ENCODE measurements at places on chromosomes 7 and 10.

- DNase-seq, result no peak
These were observed 96.6 kb downstream of the ANKRD30A start for GRCh38 chr10:37222046-37222445.

DNA sequence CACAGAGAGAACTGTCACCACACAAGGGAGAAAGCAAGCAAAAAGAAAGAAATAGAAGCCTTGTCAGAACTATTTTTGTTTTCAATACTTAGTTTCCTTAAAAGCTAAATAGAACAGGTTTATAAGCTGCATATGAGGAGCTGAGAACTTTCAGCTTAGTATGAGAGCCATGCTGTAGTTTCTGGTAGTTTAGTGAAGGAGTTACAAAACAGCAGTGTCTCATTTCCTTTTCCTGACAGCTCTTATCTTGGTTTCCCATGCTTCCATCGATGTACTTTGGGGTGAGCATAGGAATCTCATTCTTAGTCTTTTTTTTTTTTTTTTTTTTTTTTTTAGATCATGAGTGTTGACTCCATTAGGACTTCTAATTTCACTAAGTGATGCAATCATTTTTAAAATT lies 8.6 kb upstream of the CHRM2 start:
- DNase-seq, result no peak

GRCh38 chr7:92767437-92767836 lies 68.9 kb downstream of the CDK6 start:
- peak; percentile 11 for DNase-seq

- peak; percentile 45 for DNase-seq
These were observed 992 bp upstream of the IGF2BP3 start for GRCh38 chr7:23471106-23471859.

- no peak for DNase-seq
These were observed 400.3 kb upstream of the PRKCQ start for GRCh38 chr10:6980353-6980752.

DNA sequence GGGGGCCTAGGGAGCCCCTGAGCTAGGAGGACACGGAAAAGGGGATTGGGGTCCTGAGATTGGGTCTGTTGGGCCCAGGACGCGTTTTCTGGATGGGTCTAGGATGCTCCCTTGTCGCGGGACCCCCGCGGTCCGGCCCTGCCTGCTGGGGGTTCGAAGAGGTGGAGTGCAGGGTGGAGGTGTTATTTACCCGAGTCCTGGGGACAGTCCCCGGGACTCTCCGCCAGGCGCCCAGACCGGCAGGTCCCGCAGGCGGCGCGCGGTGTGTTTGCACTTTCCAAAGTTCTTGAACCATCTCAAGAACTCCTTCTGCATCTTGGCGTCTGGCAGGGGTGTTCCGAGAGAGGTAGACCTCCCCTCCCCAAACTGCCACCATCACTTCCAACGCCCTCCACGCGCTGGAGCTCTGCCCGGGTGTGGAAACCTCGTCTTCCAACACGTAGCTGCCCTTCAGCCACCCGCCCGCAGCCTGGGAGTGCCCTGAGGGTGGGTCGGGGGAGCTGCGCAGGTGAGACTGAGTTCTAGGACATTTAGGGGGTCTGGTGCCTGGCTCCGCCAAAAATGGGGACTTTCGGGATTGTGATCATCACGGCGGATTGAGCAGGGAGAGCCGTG lies 569 bp downstream of the CAV1 start:
- DNase-seq, result peak; percentile 27

DNA sequence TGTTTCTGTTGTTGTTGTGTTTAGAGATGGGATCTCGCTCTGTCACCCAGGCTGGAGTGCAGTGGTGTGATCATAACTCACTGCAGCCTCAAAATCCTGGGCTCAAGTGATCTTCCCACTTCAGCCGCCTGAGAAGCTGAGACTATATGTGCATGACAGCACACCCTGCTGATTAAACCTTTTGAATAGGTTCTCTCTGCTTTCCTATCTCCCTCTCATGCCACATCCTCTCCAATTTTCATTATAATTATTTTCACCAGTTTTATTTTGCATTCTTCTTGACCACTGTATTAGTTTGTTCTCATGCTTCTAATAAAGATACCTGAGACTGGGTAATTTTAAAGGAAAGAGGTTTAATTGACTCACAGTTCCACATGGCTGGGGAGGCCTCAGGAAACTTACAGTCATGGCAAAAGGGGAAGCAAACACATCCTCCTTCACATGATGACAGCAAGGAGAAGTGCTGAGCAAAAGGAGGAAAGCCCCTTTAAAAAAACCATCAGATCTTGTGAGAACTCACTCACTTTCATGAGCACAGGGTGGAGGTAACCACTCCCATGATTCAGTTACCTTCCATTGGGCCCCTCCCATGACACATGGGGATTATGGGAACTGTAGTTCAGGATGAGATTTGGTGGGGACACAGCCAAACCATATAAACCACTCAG lies 12.9 kb downstream of the AGK start:
- no peak for DNase-seq

DNA sequence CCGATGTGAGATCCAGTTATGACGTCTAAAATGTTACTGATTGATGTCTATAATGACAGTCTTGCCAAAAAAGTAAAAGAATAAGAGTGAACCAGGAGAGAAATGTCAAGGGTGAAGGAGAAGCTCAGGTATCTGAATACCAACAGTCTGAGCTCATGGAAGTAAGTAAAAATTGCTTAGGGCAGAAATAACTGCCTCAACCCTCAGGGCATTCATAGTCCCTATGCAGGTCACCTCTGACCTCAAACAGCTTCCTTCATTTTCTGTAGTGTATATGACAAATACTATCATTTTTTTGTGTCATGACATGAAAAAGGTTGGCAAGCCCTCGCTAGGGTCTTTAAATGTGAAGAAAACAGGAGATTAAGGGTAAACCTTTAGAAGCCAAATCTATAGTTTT lies 41.0 kb upstream of the MRPS16 start:
- no peak for DNase-seq

DNA sequence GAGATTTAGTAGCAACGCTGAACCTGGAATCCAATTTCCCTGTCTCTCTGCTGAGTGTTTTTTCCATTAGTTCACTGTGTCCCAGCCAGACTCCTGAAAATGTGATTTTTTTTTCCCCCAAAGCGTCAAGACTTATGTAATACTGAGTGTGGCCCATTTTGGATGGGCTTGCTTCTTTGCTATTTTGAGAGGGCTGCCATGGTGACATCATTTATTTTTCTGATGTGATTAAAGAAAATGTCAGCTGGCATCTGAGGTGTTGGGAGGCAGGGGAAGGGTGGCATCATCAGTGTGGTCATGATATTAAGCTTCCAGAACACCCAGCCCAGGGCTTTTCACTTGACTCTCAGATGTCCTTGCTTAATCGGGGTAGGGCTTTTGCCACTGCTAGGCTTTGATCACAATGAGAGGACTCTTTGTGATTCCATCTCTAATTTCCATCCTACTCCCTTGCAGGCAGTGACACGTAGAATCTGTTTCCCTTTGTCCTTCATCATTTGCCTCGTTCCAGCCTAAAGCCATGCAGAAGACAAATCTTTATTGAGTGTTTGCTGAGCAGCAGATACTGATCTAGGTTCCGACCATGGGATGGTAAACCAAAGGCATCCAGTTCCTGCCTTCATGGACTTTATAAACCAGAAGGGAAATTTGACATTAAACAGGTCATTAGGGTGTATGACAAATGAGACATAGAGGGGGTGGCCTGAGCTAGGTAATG lies 7.4 kb downstream of the ZNF365 start:
- DNase-seq, result no peak

- DNase-seq, result no peak
These were observed 11.9 kb upstream of the ERVW-1 start for GRCh38 chr7:92489634-92490033.

DNA sequence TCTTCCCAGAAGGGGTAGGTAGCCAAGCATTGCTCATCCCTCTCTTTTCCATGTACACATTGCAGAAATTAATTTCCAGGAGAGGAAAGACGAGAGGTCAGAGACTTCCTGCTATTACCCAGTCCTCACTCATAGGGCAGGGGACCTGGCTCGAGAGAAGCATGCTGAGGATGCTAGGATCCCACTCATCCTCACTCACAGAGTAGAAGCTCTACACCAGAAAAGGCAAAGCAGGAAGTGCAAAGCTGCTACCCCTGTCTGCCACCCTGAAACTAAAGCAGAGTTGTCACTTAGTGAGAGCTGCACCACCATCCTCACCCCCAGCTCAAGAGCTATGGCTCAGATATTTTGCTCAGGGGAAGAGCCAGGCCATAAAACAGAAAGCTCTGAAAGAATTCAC lies 9.9 kb downstream of the OR9A2 start:
- no peak for DNase-seq

DNA sequence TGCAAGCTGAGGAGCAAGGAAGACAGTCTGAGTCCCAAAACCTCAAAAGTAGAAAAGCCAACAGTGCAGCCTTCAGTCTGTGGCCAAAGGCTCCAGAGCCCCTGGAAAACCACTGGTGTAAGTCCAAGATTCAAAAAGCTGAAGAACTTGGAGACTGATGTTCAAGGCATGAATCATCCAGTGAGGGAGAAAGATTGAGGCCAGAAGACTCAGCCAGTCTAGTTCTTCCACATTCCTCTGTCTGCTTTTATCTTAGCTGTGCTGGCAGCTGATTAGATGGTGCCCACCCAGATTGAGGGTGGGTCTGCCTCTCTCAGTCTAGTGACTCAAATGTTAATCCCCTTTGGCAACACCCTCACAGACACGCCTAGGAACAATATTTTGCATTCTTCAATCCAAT lies 20.1 kb upstream of the MDFIC start:
- DNase-seq, result no peak

- DNase-seq, result no peak
These were observed 14.6 kb upstream of the USP6NL start for GRCh38 chr10:11626071-11626470.

GRCh38 chr10:131083915-131084790 lies 227.4 kb downstream of the TCERG1L start:
- no peak for DNase-seq

DNA sequence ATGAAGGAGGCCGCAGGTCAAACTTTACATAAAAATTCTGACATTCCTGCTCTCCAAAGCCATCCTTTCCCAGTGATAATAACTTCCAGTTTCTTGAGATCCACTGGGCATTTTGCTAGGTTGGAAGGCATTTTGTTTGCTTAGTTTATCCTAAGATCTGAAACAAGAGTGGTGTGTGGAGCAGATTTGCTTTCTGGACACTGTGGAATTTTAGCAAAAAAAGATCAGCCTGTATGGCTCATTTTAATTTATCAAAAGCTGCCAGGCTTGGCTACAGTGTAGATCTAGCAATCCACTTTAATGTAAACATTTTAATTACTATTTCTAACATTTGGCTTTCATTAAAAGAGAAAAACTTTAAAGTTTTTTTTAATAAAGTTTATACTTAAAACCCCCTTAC lies 124.8 kb downstream of the SAMD9 start:
- DNase-seq, result no peak

DNA sequence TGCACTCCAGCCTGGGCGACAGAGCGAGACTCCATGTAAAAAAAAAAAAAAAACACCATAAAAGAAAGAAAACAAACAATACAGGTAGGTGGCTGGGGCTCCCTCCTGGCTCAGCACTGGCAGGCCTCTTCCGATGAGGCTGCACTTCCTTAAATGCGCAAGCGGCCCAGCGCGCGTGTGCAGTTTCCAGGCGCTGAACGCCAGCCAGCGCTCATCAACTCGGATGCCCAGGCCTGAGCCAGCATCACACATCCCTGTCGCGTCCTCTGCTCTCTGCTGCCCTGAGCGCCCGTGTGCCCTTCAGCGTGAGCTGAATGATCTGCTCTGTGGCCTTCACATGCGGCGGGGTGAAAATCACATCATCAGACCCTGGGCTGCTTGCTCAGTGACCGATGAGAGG lies 31.8 kb downstream of the NUDT1 start:
- DNase-seq, result no peak

DNA sequence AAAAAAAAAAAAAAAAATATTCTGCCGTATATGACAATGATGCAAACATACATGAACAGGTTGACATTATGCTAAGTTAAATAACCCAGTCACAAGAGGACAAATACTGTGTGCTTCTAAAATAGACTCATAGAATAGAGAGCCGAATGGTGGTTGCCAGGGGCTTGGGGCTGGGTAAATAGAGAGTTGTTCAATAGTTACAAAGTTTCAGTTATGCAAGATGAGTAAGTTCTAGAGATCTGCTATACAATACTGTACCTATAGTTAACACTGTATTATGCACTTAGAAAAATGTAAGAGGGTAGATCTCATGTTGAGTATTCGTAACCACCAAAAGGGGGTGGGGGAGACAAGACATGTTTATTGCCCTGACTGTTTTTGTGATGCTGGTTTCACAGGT lies 77.1 kb upstream of the GNAI1 start:
- no peak for DNase-seq

GRCh38 chr10:34651416-34652195 lies 163.5 kb downstream of the PARD3 start:
- no peak for DNase-seq

DNA sequence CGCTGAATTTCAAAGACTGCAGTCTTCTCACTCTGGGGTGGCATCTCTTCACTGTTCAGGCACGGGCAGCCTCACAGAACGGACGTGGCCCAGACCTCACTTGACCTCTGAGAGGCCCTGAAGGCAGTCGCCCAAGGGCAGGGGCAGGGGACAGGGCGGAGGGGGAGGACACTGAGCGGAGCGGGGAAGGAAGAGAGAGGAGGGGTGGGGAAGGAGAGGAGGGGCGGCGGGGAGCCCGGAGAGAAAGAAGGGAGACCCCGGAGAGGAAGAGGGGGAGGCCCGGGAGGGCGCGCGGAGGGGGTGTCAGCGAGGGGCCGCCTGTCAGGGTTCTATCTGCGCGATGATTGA lies 58.7 kb upstream of the COMTD1 start:
- no peak for DNase-seq

- DNase-seq, result no peak
These were observed 8.6 kb downstream of the SLC29A4 start for GRCh38 chr7:5291301-5291700.

- no peak for DNase-seq
These were observed 325.6 kb downstream of the HPSE2 start for GRCh38 chr10:98910048-98910447.

DNA sequence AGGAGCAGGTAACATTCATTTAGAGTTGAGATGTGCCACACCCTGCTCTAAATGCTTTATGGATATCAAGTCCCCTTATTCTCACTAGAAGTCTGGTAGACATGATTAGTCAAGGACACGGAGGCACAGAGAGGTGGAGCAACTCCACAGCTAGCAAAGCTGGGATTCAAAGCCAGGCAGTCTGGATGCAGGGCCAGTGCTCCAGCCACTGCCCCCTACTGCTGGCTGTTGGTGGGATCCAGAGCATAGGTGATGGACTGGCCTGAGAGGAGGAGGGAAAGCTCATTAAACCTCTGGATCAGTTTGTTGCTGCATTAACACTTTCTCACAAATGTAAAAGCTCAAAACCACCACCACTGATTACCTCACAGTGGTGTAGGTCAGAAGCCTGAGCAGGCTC lies 22.6 kb upstream of the KBTBD2 start:
- no peak for DNase-seq

DNA sequence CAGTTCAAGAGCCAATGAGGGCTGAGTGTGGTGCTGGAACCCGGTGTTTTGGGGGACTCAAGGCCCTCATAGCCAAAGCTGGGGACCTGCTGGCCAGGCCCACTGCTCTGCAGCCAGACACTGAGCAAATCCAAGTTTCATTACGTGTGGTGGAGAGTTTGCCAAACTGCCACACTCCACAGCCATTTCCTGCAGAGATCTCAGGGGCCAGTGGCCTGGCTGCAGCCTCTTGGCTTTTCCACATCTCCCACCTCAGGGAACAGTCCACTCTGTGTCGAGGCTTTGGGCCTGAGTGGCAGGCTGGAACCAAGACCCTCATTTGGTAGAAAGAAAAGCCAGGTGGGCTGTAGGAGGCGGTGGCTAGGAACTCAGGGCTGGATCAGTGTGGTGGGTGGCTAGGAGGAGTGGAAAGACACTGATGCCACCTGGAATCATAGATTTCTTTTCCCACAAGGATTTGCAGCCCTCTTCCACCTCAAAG lies 3.2 kb downstream of the HOXA11 start:
- no peak for DNase-seq
